Glutamatergic neuron (in vitro differentiated cells): ENCODE measurements at places on chromosomes 7 and 10.

DNA sequence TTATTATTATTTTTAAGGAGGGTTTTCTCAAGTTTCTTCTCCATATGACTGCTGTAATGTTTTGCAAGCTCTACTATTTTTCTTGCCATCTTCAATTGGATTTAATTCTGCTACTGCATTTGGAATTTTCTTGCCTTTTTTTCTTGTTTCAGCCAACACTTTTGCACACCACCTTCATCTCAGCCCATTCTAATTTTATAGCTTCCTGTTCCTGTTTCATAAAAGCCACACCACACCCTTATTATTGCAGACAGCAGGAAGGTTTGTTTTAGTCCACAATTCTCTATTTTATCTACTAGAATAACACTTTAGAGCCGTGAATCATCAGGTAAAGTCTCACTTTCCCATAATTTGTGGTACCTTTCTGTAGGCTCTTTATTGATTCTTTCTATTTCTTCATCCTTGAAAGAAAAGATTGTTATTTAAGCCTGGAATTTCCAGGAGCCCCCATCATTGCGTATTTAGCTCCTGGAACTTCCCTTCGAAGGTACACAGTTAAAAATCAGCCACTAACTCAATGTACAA lies 209.3 kb upstream of the TBX20 start:
- no peak for DNase-seq

- DNase-seq, result no peak
Measured at GRCh38 chr10:129096065-129096984, 370.7 kb upstream of the MGMT start.

DNA sequence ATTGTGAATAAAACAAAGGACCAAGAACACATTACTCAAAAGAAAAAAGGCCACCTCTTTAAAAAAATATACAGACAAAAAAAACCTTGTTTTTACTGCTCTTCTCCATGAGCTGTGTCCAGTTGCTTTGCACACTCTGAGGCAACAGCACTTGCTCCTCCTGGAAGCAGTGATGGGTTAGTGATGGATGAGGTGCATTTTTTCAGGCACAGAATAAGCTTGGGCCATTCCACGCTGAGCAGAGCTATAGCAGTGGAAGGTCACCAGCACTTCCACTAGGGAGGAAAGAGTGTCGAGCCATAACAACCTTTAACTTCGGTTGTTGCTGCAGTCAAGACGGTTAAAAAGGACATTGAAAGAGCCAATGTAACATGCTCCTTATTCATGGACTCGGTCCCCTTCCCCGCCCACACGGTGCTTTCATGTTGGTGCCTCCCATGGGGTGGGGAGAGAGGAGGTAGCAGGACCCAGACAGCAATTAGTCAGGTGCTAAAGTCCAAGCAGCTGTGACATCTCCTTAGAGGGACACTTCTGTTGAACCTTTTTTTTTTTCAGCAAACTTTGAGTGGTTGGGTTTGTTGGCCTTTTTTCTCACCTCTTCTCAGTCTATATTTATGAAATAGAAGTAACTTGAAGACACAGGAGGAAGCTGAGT lies 136.5 kb upstream of the ADARB2 start:
- DNase-seq, result no peak

DNA sequence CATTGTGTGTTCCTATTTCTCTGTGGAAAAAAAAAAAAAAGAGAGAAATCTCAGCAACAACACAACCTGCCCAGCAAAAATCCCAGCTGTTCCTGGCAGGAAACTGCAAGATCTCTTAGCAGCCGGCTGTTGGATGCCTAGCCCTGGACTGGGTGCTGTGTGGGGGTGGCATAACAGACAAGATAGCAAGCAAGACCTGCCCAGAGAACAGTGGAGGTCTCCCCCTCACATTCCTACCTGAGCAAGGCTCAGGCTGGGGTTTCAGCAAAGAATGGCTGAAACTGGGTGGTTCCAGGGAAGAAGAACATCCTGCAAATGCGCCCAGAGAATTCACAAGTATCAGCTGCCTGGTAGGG lies 248.8 kb upstream of the ZMIZ1 start:
- DNase-seq, result no peak

- DNase-seq, result no peak
Measured at GRCh38 chr10:59823111-59823510, 69.9 kb upstream of the MRLN start.

DNA sequence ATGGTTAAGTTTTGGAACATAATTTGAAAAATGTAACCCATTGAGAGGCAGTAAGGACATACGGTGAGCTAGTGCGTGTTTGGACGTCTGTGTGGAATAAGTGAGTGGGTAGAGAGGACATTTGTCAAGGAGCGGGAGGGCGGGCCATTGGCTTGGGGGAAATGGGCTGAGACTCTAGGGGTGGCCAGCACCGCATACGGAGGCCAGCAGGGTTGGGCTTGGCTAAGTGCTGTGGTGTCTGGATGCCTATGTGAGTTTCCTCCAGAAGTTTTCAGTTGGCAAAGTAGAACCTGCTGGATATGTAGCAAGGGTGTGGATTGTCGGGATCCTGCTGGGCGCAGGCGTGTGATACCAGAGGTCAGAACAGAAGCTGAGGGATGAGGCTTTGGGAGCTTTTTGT lies 103.0 kb downstream of the TCF7L2 start:
- DNase-seq, result no peak

GRCh38 chr7:111867348-111867931 lies 305.1 kb upstream of the IMMP2L start:
- no peak for DNase-seq

DNA sequence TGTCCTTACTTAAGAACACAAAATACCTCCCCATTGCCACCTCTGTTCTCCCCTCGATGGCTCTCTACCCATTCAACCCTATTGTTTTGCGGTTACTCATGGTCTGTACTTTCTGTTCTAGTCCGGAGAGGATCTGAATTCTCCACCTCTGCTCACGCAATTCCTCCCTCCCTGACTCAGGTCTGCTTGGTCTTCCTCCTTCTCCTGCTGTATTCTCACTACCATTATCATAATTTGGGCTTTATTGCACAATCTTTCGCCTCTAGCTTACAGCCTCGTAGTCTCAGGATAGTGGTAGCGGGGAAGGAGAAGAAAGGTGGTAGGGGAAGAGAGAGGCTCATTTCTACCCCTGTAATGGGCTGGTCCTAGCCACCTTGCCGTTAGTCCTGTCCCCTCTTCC lies 35.4 kb upstream of the FAM180A start:
- no peak for DNase-seq
